ENCODE measurements at places on chromosomes 2 and 18.

DNA sequence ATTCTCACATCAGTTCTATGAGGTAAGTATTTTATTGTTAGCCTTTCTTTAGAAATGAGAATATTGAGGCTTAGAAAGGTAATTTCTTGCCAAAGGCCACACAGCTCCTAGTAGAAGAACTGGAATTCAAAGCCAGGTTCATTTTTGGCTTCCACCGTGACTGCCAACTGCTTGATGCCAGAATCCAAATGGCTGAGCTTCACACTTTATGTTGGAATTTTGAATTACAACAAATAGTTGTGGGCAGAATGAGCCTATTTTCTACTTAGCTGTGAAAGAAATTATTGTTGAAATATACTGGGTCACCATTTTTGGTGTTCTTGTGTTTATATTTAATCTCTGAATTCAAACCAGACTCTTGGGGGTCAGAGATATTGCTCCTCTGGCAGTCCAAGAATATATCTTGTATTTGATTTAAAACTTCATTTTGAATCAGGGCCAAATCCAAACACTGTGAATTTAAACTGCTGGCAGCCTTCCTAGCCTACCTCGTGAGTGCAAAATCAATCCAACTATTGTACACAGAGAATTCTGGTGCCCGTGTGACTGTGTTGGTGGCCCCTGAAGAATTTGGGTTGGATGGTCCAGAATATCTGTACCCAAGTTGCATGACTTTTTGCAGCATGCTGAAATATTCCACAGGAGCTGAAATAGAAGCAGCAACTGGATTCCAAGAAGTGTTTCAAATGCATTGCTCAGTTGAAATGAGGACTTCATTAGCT, 35.6 kb upstream of the LPIN1 start:
- DNase-seq, result no peak

- DNase-seq, result no peak
Measured at GRCh38 chr2:10847008-10847407, 34.4 kb upstream of the PDIA6 start.

- no peak for DNase-seq
Measured at GRCh38 chr2:208252716-208253492, 2.0 kb downstream of the IDH1 start.

DNA sequence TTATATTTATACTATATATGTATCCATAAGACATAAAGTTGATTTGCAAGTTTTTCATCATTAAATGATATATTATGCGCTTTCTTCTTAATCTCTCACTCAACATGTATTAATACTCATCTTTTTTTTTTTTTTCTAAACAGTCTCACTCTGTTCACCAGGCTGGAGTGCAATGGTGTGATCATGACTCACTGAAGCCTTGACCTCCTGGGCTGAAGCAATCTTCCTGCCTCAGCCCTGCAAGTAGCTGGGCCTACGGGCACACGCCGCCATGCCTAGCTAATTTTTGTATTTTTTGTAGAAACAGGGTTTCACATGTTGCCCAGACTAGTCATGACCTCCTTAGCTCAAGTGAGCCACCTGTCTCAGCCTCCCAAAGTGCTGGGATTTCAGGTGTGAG, 51.4 kb upstream of the MAP4K3 start:
- no peak for DNase-seq

- DNase-seq, result no peak
Measured at GRCh38 chr2:159065891-159066290, 97.5 kb downstream of the TANC1 start.

DNA sequence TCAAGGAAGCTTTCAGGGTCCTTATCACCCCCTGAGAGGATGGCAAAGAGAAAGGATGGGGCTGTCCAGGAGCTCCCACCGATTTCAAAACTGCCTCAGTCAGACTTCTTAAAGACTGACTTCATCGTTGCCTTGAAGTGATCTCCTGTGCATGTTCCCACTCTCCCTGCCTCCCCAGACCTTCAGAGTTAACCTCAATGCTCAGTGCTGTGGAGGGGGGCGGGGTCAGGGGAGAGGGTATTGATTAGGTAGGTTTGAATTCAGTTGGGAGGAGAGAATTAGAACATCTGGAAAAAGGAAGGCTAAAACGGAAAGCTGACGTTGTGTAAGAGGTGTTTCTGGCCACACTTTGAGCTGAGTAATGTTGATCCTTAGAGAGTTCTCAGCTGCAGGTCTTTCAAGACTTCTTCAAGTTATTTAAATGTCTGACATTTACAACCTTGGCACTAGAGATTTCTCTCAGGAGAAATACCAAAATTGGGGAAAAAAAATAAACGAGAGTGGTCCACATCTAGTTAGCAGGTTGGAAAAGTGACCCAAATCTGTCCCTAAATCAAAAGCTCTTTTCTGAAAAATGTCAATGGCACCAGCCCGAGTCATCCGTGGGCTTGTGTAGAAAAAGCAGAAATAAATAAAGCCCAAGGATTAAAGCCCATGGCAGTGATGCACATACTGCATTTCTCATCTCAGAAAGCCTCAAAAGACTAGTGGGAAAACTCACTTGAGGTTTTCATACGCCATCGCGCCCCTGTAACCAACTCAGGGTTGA, 134.7 kb upstream of the EPAS1 start:
- no peak for DNase-seq

GRCh38 chr18:11943551-11943950, 35.4 kb upstream of the MPPE1 start:
- DNase-seq, result no peak

DNA sequence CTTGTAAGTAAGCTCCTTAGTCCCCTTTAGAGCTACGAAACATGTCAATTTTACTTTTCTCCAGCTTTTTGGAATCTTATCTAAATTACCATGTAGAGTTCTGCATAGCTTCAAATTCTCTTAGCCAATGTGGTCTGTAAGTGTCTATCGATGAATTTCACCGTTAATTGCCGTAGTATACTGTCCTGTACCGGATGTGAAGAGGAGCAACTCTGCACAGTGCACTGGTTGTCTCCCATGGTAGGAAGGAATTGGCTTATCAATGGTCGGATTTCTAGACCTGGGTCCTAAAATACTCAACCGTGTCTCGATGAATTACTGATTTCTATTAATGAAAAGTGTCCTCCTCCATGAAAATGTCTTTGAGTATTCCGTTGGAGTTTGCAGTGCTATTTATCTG, 1.9 kb downstream of the NOP58 start:
- no peak for DNase-seq

GRCh38 chr2:218027426-218028188, 24.8 kb upstream of the TNS1 start:
- peak; percentile 25 for DNase-seq

- DNase-seq, result no peak
Measured at GRCh38 chr2:38672445-38673391, 6.8 kb downstream of the GALM start.

GRCh38 chr2:67544286-67544685, 147.2 kb downstream of the ETAA1 start:
- DNase-seq, result no peak

DNA sequence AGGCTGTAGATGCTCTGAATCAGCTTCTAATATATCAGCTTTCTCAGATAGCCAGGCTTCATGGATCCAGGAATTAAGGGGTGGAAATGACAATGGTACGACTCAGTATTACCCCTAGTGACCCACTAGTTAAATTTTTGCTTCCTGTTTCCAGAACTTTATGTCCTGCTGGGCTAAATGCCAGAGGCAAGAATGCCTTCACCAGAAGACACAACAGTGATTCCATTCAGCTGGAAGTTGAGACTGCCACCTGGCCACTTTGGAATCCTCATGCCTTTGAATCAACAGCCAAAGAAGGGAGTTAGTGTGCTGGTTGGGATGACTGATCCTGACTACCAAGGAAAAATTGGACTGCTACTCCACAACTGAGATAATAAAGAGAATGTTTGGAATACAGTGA, 239.1 kb downstream of the ASXL3 start:
- no peak for DNase-seq

GRCh38 chr2:33532146-33532545, 55.7 kb downstream of the RASGRP3 start:
- DNase-seq, result no peak

- DNase-seq, result no peak
Measured at GRCh38 chr2:39996653-39997080, 217.6 kb upstream of the THUMPD2 start.

DNA sequence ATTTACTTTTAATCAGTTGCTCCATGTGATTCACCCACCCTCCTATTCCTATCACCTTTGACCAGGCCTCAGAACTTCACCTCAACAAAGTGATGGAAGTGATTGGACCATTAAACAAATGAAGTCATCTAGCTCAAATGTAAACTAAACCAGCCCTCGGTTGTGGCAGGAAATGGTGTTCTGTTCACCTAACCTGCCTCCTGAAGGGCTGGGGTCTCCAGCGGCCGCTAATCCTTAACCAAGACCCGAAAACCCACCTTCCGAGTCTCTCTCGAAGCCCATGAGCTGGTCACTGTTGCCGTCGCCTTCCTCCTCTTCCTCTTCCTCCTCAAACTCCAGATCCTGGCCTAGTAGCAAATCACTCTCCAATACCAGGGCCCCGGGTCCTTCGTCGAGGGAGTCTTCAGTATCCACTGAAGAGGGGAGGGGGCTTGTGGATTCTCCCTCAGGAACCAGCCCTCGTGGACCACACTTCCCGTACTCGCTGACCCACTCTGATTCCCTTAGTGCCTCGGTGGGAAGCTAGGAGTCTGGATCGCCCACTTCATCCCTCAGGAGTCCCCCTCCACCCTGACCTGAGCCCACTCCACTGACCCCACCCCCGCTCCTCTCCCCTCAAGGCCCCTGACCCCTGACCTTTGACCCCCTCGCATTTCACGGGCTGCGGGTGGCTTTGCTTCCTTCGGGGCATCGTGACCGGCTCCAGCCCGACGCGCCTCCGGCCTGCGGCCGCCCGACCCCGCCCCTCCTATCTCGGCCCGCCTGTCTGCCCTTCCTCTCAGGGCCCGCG, 503 bp downstream of the ZNF513 start:
- DNase-seq, result no peak

DNA sequence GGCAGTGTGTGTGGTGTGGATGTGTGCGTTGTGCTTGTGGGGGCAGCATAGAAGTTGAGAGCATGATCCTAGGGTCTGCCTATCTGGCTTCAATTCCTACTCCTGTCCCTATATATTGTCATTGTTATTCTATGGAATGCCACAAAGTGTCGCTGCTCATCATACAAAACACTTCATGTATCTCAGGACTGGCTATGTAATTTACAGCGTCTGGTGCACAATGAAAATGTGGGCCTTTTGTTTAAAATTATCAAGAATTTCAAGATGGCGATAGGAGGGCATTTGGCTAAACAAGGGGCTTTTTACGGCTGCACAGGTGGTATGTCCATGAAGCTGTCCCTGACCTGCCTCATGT, 3.4 kb downstream of the SERPINB2 start:
- DNase-seq, result no peak

DNA sequence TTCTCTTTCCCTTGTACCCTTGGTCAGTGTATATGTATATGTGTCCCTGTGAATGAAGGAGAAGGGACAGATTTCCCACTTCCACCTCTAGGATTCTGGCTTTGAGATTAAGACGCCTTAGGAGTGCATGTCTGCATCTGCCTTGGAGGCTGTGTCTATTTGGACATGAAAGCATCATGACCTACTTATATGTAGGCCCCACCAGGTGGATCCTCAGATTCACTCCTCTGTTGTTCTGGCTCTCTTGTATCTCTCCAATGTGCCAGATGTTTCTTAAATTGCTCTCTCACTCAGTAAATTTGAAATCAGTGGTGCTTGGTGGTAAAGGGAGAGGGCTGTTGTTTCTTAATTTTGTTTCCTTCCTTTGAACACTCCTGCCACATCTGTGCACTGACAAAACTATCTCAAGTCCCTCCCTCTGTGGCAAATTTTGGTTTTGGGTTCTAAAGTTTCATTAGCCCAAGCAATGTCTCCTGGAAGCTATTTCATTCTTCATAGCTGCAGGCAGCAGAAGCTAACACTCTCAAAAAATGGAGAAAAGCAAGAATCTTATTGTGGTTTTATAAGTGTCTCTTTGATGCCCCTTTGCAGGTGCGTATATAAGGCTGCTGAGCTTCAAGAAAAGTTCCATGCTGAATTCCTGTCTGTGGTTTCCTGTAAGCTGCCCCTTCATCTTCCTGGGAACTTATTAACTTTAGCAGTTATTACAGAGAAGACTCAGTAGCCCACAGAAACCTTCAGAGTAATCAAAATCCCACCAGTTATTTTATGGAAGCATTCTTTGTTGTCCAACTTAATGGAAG, 179.7 kb upstream of the SETBP1 start:
- DNase-seq, result no peak

DNA sequence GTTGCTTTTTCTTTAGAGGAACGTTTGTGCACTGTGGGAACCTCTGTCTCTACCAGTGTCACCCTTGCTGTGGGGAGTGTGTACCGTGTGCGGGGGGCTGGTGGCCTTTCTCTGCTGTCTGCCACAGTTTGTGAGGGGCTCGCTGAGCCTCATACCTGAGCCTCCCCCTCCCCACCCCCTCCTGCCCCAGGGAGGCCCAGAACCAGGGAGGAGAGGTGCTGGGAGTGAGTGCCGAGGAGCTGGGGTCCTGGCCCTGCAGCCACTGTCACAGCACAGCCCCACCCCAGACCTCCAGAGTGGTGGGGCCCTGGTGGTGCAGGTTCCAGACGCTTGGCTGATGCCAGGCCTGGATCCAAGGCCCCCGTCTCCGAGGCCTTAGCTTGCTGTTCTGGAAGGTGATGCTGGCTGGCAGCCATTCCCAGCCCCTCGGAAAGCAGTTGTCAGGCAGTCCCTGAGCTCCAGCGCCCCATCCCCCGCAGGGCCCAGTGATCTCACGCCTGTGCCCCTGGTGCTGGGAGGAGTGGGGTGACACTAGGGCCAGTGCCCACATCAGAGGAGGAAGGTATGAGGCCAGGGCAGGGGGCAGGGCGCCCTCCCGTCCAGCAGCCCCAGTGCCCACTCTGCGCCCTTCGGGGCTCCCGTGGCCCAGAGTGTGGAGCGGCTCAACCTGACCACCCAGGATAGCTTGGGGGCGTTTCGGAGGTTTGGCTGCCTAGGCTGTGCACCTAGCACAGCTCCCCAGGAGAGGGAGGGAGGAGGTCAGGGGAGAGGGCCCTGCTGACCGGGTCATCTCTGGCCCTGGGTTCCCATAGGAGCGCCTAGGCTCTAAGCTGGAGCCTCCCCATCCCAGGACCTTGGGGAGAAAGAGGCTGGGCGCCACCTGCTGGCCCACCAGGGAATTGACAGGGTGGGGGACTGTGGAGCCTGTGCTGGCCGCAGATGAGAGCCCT, 53.0 kb upstream of the ALPP start:
- DNase-seq, result peak; percentile 81

DNA sequence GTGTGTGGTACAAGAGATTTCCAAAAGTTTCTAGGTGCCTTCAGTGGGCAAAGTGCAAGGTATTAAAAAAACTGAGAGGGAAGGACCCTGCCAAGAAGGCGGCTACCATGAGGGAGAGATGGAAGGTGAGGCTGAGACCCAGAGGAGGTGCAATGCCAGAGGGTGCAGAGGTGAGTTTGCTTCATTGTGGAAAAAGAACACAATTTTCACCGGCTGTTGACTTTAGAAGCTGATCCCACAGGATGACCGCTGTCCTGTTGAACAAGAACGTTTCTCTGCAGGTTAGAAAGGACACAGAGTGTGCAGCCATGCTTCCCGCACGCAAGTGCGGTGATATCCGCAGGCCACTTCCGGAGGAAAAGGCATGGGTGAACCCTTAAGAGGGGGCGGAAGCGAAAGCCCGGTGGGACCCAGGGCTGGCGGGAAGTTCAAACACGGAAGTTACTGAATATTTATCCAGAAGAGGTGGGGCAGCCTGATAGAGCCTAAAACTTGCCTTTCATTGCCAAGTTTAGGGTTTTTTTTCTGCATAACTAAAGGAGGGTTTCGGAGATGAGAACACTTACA, 16.6 kb downstream of the SP110 start:
- DNase-seq, result no peak

Data from activated CD8-positive, alpha-beta memory T cell treated with anti-CD3 and anti-CD28 coated beads, Interleukin-2, amount 50 U/mL, for 48 hours (primary cell).